ENCODE measurements at places on chromosomes 2 and 18. TPM values are rescaled to one million over a fixed set of nuclear protein-coding genes. Genes with fewer than 3 reads are reported as not detected.
A peak's percentile ranks its signal among the peaks of the same experiment; 100 is the strongest.

- DNase-seq, result peak; percentile 76
- peak overlapping the region; percentile 93 for H3K27ac ChIP-seq
- H3K4me3 ChIP-seq, result no peak overlapping the region
- peaks cover 19% of the 10 kb centered on the region for H3K4me1 ChIP-seq
These were observed 1.6 kb upstream of the ALKAL2 start for GRCh38 chr2:289362-290089.

GRCh38 chr2:69789175-69789721 is 40.2 kb upstream of the GMCL1 start:
- peak overlapping the region; percentile 44 for H3K27ac ChIP-seq
- no peaks in the 10 kb centered on the region for H3K36me3 ChIP-seq
- no peak for DNase-seq
- no peak overlapping the region for H3K4me3 ChIP-seq
- H3K27me3 ChIP-seq, result no peaks in the 10 kb centered on the region

DNA sequence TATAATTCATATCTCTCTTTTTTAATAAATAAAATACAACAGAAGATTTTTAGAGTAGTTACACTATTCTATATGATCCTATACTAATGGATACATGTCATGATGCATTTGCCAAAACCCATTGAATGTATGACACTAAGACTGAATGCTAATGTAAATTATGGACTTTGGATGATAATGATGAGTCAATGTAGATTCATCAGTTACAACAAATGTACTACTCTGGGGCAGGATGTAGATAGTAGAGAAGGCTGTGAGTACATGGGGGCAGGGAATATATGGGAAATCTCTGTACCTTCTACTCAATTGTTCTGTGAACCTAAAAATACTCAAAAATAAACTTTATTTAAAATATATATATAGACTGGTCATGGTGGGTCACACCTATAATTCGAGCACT is 45.6 kb upstream of the NEDD4L start:
- no peak overlapping the region for H3K4me3 ChIP-seq
- no peaks in the 10 kb centered on the region for H3K4me1 ChIP-seq
- no peak for DNase-seq
- H3K36me3 ChIP-seq, result no peaks in the 10 kb centered on the region
- no peak overlapping the region for H3K27ac ChIP-seq

- peak; percentile 72 for DNase-seq
- peaks cover 58% of the 10 kb centered on the region for H3K4me1 ChIP-seq
- no peaks in the 10 kb centered on the region for H3K27me3 ChIP-seq
- no peak overlapping the region for H3K4me3 ChIP-seq
- H3K27ac ChIP-seq, result peak overlapping the region; percentile 86
These were observed 37.5 kb downstream of the ACVR1 start for GRCh38 chr2:157838442-157839161.

C2orf92 gene
- 5.6 TPM for total RNA-seq

DNA sequence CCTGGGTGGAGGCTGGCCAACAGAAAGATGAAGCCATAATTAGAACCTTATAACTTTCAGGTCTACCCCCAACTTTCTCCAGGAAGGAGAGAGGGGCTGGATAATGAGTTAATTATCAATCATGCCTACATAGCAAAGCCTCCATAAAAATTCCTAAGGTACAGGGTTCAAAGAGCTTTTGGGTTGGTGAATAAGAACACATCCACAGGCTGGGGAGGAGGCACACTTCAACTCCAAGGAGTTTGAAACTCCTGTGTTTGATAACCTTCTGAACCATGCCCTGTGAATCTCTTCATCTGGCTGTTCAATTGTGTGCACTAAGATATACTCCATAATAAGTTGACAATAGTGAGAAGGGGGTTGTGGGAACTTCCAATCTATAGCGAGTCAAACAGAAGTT is 552.3 kb downstream of the TDRD15 start:
- H3K27me3 ChIP-seq, result no peaks in the 10 kb centered on the region
- H3K4me3 ChIP-seq, result no peak overlapping the region
- DNase-seq, result no peak
- no peaks in the 10 kb centered on the region for H3K4me1 ChIP-seq

AGFG1 gene
- total RNA-seq, result 63.3 TPM

CROCC2 gene
- not detected for total RNA-seq

SERPINB4 gene
- total RNA-seq, result not detected

DNA sequence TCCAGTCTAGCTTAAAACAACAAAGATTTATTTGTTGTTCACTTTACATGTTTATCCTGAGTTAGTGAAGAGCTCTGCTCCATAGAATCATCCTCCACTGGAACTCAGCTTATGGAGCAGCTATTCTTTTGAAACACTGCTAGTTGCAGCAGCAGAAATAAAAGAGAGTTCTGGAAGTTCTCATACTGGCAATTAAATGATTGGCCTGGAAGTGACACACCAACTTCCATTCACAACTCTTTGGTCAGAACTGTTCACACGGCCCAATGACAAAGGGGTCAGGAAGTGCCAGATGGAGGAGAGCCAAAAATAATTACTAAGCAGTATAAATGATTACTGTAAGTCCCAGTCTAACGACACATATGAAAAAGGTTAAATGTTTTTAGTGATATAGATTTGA is 39.1 kb downstream of the FBXO11 start:
- no peaks in the 10 kb centered on the region for H3K27me3 ChIP-seq
- peak overlapping the region; percentile 22 for H3K27ac ChIP-seq
- H3K4me3 ChIP-seq, result no peak overlapping the region
- peaks cover 10% of the 10 kb centered on the region for H3K4me1 ChIP-seq
- peak; percentile 56 for DNase-seq

ZNF385B gene
- total RNA-seq, result 3.2 TPM

REEP1 gene
- total RNA-seq, result 5.8 TPM

DNA sequence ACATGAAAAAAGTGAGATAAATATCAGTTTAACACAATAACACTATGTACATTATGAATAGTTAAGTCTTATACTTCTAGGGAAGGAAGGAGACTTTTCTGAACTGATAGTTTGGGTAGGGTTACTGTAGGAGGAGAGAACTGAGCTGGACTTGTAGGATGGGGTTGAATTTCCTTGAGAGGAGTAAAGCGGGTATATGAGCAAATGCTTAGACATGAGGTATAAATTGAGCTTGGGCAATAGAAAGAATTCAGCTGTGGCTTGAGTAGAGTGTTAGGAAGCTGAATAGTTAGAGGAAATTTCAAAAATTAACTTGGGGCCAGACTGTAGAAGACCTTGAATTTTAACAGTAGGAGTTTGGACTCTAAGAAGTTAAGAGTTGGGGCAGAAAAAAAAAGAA is 45.1 kb downstream of the LCLAT1 start:
- no peak for DNase-seq
- H3K27me3 ChIP-seq, result no peaks in the 10 kb centered on the region
- no peak overlapping the region for H3K27ac ChIP-seq
- no peak overlapping the region for H3K4me3 ChIP-seq

- no peaks in the 10 kb centered on the region for H3K36me3 ChIP-seq
- no peak overlapping the region for H3K4me3 ChIP-seq
- DNase-seq, result no peak
- peak overlapping the region; percentile 35 for H3K27ac ChIP-seq
- no peaks in the 10 kb centered on the region for H3K4me1 ChIP-seq
These were observed 844 bp upstream of the VSNL1 start for GRCh38 chr2:17539611-17540092.

GRCh38 chr18:59268721-59269562 is 4.3 kb downstream of the RAX start:
- H3K27ac ChIP-seq, result no peak overlapping the region
- DNase-seq, result peak; percentile 39
- no peak overlapping the region for H3K4me3 ChIP-seq
- no peaks in the 10 kb centered on the region for H3K4me1 ChIP-seq

DNA sequence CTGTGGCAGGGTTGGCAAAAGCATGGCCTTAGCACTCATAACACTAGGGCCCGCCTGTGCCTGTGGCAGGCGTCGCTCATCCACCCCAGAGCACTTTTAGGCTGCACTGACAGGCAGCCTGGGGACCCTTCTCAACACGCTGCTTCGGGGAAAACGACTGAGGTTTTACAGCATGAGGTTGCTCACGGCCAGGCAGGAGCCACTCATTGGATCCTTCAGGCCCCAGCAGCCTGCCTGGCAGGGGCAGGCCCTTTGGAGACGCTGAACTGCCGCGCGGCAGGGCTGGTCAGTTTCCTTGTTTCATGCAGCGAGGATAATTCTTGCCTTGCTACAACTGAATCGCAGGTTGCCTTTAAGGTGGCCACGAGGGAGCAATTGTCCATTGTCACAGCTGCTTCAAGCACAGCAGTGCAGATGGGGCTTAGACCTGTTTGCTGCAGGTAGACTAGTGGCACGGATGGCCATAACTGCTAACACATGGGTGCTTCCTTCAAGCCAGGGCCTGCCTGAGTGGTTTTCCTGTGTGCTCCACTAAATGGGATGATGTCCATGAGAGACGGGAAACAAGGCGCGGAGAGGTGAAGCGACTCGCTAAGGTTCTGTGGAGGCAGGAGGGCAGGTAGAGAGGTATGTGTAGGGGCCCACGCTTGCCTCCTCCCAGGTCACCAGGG is 49.9 kb upstream of the HS6ST1 start:
- no peaks in the 10 kb centered on the region for H3K27me3 ChIP-seq
- H3K27ac ChIP-seq, result no peak overlapping the region
- H3K4me3 ChIP-seq, result no peak overlapping the region
- H3K4me1 ChIP-seq, result no peaks in the 10 kb centered on the region

ZNF396 gene
- 4.6 TPM for total RNA-seq
